ENCODE measurements at places on chromosomes 12 and 14.

DNA sequence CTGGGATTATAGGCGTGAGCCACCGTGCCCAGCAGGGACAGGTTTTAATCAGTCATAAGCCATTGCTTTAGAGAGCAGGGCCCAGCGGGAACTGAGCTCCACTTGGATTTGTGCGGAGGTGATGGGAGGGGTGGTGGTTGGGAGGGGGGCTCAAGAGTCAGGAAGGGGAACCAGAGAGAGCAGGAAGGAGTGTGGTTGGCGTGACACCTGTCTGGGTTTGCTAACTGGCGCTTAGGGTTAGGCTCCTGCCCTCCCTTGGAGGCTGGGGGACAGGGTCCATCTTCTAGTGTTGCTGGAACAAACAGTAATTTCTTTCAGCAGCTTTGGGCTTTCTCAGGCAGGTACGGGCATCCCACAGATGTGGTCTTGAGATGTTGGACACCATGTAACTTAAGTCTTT, 7.5 kb upstream of the ALDH2 start:
- DNase-seq, result no peak

- no peak for DNase-seq
These were observed 12.3 kb upstream of the LBHD2 start for GRCh38 chr14:103071544-103072251.

- no peak for DNase-seq
These were observed 380.1 kb downstream of the ZFP36L1 start for GRCh38 chr14:68412505-68413465.

DNA sequence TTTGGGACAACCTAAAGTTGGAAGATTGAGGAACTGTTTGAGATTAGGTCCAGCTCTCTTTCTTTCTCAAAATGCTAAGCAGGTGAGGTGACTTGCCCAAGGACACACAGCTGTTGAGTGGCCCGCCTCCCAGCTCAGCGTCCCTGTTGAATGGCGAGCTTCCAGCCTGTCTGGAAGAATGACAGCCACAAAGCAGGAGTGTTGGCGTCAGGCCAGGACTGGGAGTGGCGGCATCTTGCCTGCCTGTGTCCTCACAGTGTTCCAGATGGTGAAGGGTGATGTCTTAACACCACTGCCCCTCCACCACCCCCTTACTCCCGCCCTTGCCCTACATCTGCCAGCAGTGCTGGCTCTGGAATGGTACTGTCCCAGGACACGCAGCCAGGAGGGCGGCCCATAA, 4.4 kb upstream of the CEBPE start:
- no peak for DNase-seq

DNA sequence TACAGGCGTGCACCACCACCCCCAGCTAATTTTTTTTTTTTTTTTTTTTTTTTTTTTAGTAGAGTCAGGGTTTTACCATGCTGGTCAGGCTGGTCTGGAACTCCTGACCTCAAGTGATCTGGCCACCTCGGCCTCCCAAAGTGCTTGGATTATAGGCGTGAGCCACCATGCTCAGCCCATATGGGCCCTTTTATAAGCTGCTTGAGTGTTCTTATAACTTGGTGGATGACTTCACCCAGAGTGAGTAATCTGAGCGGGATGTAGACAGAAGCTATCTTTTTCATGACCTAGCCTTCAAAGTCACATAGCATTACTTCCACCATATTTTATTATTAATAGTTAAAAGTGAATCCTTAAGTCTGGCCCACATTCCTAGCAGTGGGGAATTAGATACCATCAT, 16.4 kb downstream of the BBOF1 start:
- no peak for DNase-seq

DNA sequence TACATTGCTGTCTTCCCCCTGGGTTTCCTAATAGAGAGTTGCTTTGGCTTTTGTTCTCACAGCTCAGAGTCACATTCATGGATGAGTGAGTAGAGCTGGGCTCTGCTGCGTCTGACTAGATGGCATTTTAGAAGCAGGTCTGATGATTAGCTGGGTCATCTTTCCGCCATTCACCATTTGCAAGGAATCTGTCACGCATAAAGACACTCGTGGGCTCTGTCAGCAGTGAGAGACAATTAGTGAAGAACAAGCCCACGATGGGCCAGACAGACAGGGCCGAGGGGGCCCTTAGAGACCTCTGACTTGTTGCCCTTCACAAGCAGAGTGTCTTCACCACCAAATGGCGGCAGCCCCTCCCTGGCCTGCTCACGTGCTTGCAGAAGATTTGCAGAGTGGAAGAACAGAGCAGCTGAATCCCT, 175.0 kb downstream of the CRADD start:
- DNase-seq, result no peak

GRCh38 chr14:22200977-22201605, 387.9 kb downstream of the DAD1 start:
- DNase-seq, result no peak

GRCh38 chr12:34393086-34393820, 371.0 kb downstream of the ALG10 start:
- no peak for DNase-seq

DNA sequence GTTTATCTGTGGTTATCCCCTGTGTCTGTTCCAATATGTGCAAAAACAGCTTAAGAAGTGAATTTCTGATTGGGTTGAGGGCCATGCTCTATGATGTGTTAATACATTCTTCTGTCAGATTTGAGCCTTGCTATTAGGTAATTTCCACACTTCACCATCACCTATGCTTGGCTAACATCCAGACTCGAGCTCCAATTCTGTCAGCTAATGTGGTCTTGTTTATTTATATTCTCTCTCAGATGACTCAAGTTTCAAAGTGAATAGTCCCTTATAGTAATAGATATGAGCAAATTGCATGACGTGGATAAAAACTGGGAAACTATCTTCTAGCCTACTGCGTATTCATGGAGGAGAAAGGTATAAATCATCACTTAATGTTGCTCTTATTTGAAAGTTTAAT, 451.3 kb downstream of the SNAPC1 start:
- DNase-seq, result no peak

DNA sequence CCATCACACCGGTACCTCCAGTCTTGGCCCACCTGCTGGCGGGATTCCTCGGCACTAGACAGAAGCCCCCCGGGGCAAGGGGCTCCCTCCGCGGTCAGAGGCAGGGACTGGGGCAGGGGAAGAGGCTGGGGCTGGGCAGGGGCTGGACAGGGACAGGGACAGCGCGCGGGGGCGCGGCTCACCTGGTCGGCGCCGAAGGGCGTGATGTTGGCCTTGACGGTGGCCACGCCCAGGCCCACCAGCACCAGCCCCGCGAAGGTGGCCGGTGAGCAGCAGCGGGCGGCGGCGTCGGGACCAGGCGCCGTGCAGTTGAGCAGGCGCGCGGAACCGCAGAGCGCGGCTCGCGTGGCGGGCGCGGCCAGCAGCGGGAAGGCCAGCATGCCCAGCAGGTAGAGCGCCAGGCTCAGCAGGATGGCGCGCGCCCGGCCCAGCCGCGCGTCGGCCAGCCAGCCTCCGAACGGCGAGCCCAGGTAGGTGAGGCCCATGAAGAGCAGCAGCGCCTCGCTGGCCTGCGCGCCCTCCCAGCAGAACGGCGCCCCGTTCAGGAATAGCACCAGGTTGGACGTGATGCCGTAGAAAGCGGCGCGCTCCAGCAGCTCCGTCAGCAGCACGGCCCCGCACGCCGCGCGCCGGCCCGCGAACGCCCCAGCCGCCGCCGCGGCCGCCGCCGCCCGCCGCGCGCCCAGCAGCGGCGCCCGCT, 392 bp downstream of the SLC15A4 start:
- DNase-seq, result no peak

- DNase-seq, result no peak
These were observed 51.1 kb downstream of the SLC25A47 start for GRCh38 chr14:100374270-100374669.

- no peak for DNase-seq
These were observed 148.4 kb downstream of the PRKCH start for GRCh38 chr14:61469781-61470180.

- DNase-seq, result no peak
These were observed 768.3 kb upstream of the ATXN7L3B start for GRCh38 chr12:73769337-73769736.

DNA sequence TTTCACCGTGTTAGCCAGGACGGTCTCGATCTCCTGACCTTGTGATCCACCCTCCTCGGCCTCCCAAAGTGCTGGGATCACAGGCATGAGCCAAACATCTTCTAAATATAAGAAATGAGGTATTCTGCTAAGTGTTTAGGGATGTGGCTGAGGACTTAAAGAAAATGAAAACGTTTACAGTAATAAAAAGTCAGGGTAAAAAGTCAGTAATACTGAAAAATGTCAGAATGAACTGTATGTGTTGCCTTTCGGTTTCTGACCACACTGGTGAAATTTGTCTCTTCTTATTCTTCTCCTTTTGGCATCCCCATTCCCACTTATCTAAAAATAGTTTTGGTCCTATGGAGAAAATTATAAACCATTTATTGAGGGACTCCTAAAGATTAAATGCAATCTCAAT, 20.5 kb downstream of the TMEM116 start:
- DNase-seq, result no peak

DNA sequence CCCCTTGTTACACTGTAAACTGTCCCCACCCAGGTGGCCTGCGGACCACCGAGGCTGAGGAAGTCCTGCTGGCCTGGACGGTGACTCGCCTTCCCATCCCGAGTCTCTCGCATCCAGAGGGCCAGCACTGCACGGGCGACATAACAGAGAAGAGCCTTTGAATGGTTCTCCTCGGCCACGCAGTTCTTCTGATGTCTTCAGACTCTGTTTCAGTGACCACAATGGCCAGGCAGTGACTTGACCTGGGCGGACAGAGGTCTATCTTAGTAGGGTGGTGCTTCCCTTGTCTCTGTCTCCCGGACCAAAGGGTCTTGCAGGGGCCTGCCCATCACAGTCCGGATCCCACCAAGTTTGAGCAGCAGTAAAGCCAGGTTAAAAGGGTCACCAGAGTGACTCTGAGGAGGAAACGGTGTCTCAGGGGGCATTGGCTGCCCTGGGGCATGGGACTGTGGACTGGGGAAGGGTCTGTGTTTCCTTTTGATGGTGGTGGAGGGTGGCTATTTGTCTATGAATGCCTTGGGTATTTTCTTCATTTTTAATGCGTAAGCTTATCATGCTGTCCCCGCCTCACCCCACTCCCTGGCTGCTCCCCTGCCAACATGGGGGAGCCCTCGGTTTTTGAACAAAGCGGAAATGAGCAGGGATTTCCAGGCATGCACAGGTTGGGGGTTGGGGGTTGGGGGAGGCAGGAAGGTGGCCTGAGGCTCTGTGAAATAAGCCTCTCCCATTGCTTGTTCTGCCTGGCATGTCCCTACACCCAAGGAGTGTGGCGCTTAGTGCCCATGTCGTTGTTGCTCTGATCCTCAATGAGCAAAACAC, 10.3 kb downstream of the KRT85 start:
- no peak for DNase-seq

DNA sequence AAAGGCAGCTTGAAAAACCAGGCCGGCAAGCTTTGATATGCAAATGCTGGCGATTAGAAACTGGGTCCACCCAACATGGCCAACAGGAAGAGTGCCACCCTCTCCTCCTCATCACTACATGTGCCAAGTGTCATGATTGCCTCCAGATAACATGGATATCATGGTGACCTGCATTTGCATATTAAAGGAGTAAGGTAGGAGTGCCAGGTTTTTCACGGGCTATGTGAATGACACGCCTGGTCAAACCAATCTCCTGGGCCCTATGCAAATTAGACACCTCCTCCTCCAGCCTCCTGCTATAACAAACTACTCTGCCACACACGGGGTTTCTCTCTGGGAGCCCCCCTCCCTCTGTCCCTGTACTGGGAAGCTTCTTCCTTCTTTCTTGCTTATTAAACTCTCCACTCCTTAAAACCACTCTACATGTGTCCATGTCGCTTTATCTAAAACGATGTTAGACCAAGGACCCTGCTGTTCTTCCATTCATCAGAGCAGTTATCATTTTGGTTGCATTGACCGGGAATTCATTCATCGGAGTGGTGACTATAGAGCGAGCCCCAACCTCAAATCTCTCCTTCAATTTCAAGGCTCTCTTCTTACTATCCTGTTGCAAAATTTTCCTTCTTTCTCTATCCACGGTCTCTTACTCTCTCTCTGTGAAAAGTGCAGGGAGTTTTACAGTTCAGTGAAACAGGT, 27.5 kb downstream of the APOBEC1 start:
- DNase-seq, result no peak

DNA sequence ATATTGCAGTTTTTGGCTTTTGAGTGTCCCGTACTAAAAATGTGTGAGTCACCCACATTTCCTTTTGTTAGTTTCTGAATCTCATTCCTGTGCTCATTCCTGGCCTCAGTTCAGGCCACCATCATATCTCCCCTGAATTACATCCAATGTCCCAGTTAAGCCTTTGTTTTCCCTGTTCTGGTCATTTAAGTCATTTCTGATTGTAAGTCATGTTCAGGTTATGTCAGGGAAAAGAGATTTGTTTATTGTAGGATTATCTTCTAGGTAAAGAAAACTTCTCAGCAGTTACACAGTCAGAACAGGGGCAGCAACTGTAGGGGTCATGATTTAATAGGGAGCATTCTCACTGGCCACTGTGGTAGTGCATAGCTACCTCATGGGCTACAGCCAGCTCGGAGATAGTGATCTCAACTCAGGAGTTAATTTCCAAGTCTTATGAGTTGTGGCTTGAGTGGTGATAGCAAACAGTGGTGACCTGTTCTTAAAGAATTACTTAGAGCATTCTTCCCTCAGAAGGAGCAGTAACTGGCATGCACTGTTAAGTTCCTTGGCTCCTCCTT, 6.7 kb downstream of the DDX47 start:
- DNase-seq, result no peak

DNA sequence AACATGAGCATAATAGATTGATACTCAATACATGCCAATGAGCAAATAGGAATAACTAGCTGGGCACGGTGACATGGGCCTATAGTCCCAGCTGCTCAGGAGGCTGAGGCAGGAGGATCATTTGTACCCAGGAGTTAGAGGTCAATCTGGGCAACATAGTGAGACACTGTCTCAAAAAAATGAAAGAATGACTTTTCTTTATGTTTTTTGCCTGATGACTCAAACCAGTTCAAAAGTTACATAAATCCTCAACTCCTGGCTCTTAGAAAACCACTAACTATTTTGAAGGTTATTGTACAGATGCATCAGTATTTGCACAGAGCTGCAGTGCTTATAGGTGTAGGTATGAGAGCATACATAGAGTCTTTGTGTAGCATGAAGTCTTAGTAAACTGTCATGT, 219.2 kb upstream of the RGS6 start:
- DNase-seq, result no peak

- peak; percentile 41 for DNase-seq
These were observed 181.3 kb downstream of the ITPR2 start for GRCh38 chr12:26651566-26652188.

DNA sequence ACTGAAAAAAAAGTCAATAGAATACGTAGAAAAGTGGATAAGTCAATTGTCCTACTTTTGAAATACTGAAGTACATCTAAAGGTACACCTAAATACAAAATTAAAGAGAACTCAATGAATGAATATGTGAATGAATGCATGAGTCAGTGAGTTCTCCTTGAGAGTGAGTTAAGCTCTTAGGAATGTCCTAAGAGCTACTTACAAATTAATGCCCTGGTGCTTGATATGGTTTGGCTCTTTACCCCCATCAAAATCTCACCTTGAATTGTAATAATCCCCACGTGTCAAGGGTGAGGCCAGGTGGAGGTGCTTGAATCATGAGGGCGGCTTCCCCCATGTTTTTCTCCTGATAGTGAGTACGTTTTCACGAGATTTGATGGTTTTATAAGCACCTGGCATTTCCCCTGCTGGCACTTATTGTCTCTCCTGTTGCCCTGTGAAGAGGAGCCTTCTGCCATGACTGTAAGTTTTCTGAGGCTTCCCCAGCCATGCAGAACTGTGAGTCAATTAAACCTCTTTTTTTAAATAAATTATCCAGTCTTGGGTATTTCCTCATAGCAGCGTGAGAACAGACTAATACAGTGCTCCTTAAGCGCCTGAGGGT, 192.2 kb upstream of the ARHGAP5 start:
- DNase-seq, result no peak

GRCh38 chr12:130357241-130357640, 19.6 kb downstream of the PIWIL1 start:
- no peak for DNase-seq
